ENCODE measurements at places on chromosomes 11 and 22. TPM values are rescaled to one million over a fixed set of nuclear protein-coding genes. Genes with fewer than 3 reads are reported as not detected.

GRCh38 chr11:66857927-66858185 is 992 bp downstream of the LRFN4 start:
- no peak for DNase-seq

GRCh38 chr11:23944923-23945322 is 551.9 kb upstream of the LUZP2 start:
- DNase-seq = no peak

- no peak for DNase-seq
Measured at GRCh38 chr11:108197351-108197750, 25.1 kb downstream of the NPAT start.

DNA sequence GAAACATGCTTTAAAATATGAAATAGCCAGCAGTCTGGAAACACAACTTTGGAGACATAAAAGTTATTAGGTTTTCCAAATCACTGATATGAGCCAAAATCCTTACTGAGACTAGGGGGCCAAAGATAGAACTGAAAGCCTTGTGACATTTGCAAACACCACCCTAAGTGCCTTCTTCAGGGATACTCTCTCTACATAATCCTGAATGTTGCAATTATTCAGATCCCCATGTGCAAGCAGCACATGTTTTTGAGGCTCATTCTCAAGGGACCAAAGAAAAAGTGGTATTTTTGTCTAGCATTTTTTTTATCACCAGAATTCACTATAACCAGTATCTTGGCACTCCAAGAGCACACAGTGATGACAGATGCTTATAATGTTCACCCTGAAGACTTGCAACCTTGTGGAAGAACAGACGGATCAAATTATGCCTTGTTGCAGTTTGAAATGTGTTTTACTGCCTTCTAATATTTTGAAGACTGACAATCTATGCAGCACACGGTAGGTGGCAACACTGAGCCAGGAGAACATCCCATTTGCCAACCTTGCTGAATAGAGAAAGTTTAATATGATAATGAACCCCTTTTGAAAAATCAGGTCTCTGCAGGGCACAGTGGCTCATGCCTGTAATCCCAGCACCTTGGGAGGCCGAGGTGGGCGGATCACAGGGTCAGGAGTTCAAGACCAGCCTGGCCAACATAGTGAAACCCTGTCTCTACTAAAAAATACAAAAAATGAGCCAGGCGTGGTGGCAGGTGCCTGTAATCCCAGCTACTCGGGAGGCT is 78.5 kb downstream of the PLEKHA7 start:
- DNase-seq = peak; percentile 68

DNA sequence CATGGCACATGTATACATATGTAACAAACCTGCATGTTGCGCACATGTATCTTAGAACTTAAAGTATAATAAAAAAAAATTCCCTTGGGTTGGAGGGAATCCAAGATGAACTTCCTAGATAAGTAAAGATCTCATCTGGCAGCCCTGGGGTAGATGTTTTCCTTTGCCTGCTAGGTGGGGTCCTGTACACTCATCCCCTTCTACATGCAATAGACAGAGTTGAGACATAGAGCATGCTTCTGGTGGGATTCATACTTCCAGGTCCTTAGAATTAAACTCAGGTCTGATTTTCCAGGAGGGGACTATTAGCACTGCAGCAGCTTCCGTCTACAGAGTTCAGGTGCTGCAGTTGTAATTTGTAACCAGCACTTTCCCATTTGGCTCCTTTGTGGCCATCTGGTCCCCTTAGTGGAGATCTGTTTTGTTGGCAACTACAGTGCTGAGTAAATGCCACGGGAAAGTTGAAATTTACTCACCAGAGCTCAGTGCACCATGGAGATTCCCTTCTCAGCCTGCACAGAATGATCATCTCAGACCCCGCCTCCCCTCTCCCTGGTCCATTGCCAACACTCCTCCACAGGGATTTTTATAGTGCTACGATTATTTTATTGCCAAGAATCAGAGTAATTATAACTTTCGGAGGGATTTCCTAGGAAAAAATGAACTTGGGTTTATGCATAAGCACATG is 220.1 kb upstream of the E2F8 start:
- DNase-seq = peak; percentile 62

DNA sequence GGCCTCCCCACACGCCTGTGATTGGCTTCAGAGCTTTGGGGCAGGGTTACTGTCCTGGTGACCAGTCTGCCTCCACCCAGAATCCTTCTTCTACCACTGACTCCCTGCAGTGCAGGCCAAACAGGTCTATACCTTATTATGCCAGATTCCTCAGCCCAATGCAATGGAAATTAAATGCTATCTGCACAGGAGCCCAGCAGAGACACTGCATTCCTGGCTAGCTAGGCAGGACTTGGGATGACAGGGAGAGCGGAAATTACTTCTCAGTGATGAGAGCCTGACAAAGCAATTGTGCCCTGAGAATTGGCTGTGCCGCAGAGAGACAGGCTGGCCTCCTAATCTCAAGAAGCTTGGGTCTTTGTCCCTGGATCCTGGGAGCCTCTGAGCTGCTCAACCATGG is 143.8 kb upstream of the NCAM1 start:
- DNase-seq = no peak

DNA sequence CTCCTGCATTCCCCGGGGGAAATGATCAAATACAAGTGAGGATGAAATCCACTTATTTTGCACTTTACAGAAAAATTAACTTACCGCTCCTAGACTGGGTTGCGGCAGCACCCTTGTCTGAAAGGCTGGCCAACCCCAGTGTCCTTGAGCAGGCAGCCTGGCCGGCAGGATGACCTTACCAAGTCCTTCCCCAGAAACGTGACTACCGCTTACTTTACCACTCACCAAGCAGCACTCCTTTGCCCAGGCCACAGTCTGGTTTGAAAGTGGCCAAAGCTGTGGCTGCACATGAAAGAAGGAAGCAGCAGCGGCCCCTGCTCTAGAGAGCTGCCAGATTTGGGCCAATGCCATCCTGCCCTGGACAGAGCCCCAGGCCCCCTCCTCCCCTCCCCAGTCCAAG is 20.3 kb downstream of the MYH9 start:
- DNase-seq = no peak

DNA sequence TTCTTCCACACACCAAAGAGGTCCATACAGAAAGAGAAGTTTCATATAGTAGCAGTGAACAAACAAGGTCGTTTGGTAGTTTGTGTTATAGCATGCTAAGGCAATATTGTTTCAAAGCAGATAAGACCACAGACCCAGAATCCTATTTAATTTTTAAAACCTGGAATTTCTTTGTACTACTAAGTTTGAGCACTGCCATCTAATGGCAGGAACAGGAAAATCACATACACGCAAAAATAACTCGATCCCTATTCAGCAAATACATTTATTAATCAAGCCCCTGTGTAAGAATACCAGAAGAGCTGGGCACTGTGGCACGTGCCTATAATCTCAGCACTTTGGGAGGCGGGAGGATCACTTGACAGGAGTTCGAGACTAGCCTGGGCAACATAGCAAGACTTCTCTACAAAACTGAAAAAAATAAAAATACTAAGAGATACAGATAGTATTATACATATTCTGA is 2.9 kb upstream of the BTBD10 start:
- peak; percentile 54 for DNase-seq

- DNase-seq = no peak
Measured at GRCh38 chr11:120784566-120785251, 239.2 kb upstream of the TBCEL start.

DNA sequence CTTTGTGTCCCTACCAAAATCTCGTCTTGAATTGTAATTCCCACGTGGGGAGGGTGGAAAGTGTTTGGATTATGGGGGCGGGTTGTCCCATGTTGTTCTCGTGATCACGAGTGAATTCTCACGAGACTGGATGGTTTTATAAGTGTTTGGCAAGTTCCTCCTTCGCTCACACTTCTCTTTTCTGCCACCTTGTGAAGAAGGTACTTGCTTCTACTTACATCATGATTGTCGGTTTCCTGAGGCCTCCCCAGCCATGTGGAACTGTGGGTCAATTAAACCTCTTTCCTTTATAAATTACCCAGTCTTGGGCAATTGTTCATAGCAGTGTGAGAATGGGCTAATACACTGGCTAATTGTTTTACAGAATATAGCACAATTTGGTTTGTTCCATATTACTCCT is 326.3 kb downstream of the GRM5 start:
- no peak for DNase-seq

DNA sequence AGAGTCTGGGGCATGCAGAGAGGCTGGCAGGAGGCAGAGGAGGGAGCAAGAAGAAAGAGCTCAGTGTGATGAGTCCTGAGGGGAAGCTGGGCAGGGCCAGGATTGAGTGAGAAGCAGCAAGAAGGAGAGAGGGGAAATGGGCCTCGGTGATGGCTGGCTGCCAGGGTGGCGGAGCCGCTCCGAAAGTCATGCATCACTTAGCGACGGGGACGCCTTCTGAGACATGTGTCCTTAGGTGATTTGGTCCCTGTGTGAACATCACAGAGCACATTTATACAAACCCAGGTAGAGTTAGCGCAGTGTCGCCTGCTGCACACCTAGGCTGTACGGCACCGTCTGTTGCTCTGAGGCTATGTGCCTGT is 15.1 kb downstream of the TBC1D22A start:
- no peak for DNase-seq

GRCh38 chr22:36010090-36010489 is 18.5 kb downstream of the RBFOX2 start:
- no peak for DNase-seq

The RHBDD3 gene
- polyA plus RNA-seq = 31.4 TPM

The DENND5A gene
- 24.9 TPM for polyA plus RNA-seq

The TMPRSS6 gene
- polyA plus RNA-seq = 0.08 TPM

The ESAM gene
- not detected for polyA plus RNA-seq

The SCGB1A1 gene
- polyA plus RNA-seq = not detected

The OR4A16 gene
- polyA plus RNA-seq = not detected

The CDHR5 gene
- not detected for polyA plus RNA-seq
